ENCODE measurements at places on chromosomes 12 and 14. TPM values are rescaled to one million over a fixed set of nuclear protein-coding genes. Genes with fewer than 3 reads are reported as not detected.
A peak's percentile ranks its signal among the peaks of the same experiment; 100 is the strongest.

GRCh38 chr12:20272161-20272560 lies 96.2 kb upstream of the PDE3A start:
- H3K27me3 ChIP-seq, result no peaks in the 10 kb centered on the region
- no peak for DNase-seq
- no peaks in the 10 kb centered on the region for H3K4me1 ChIP-seq

The OTOGL gene
- 0.09 TPM for total RNA-seq

DNA sequence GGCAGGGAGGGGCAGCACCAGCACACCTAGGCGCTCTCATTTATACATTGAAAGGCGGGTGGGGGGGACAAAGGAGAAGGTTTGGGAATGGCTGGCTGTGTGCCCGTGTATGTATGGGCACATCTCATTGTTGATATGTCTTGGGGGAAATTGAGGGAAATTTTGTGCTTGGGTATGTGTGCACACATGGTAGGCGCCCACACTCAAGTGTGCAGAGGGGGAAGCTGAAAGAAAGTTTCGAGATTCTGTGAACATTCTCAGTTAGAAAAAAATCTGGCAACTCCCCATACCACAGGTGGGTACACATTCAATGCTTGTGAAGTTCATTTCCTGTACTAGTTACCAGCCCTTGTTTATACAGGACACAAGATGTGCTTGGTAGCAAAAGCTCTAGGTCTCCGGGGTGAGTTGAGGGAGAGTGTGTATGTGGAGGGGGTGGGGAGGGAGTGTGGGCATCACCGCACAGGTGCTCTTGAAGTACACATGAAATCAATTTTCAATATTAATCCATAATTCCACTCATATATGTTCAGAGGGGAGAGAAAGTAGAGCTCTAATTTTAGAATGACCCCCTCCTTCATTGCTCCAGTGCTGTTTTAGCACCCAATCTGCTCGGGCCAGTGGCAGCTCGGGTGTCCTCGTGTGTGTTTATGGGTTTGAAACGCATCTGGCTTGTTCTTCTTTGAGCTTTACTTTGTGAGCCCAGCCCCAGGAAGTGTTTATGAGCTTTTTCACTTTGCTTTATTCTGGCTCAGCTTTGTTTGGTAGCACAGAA lies 286.0 kb downstream of the ZFP36L1 start:
- no peaks in the 10 kb centered on the region for H3K36me3 ChIP-seq
- no peak for DNase-seq
- H3K4me1 ChIP-seq, result peaks cover 33% of the 10 kb centered on the region

- H3K4me3 ChIP-seq, result no peak overlapping the region
- no peak overlapping the region for H3K27ac ChIP-seq
- H3K27me3 ChIP-seq, result no peaks in the 10 kb centered on the region
- H3K4me1 ChIP-seq, result no peaks in the 10 kb centered on the region
Measured at GRCh38 chr14:58816416-58817115, 178.8 kb downstream of the DACT1 start.

The ING4 gene
- total RNA-seq, result 38.0 TPM

- no peak for DNase-seq
- H3K36me3 ChIP-seq, result no peaks in the 10 kb centered on the region
- no peak overlapping the region for H3K4me3 ChIP-seq
- H3K27ac ChIP-seq, result no peak overlapping the region
Measured at GRCh38 chr12:30548203-30548602, 147.5 kb downstream of the IPO8 start.

DNA sequence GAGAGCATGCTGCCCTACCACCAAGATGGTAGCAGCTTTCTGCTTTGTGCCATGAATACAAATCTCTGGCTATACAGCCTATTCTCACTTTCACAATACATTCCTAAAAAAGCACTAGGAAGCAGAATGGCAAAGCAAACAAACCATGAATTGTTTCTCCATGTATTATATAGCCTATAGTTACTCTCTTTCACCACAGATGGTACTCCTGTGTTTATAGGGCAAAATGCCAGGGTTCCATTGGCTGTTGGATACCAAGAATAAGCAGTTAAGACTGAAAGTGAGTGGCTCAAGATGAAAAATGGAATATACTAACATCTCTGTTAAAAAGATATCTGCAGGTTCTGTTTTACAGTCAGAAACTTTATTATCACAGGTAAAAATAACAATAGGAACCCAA lies 11.1 kb downstream of the ARF3 start:
- H3K27ac ChIP-seq, result no peak overlapping the region
- H3K27me3 ChIP-seq, result no peaks in the 10 kb centered on the region
- no peak overlapping the region for H3K4me3 ChIP-seq
- DNase-seq, result no peak

The MYF5 gene
- total RNA-seq, result not detected

GRCh38 chr14:84988357-84988756 lies 541.6 kb upstream of the FLRT2 start:
- no peak overlapping the region for H3K4me3 ChIP-seq
- no peaks in the 10 kb centered on the region for H3K36me3 ChIP-seq
- no peaks in the 10 kb centered on the region for H3K27me3 ChIP-seq
- no peak for DNase-seq
- H3K27ac ChIP-seq, result no peak overlapping the region

GRCh38 chr12:119631930-119632678 lies 35.8 kb upstream of the PRKAB1 start:
- H3K4me1 ChIP-seq, result peaks cover 4% of the 10 kb centered on the region
- no peaks in the 10 kb centered on the region for H3K36me3 ChIP-seq
- DNase-seq, result no peak
- no peak overlapping the region for H3K27ac ChIP-seq

The AJUBA gene
- 37.8 TPM for total RNA-seq

DNA sequence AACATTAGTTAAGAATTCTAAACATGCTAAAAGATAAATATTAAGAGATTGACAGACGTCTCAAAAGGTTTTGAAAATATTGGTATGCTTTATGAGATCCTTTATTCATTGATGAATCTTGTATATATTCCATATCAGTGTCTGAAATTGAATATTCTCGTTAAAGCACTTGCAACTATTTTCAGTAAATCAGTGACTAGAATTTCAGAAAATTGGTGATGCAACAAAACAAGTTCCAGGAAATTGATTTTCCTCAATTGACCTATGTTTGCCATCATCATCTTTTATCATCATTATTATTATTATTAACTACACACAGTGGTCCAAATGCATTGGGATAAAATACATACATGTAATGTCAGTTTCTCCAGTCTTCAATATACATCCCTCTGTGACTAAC lies 453.6 kb downstream of the CCER1 start:
- no peaks in the 10 kb centered on the region for H3K4me1 ChIP-seq
- no peak overlapping the region for H3K4me3 ChIP-seq
- H3K27me3 ChIP-seq, result no peaks in the 10 kb centered on the region
- no peak overlapping the region for H3K27ac ChIP-seq

GRCh38 chr12:52181746-52182145 lies 10.1 kb downstream of the KRT80 start:
- no peak for DNase-seq
- H3K4me1 ChIP-seq, result no peaks in the 10 kb centered on the region

DNA sequence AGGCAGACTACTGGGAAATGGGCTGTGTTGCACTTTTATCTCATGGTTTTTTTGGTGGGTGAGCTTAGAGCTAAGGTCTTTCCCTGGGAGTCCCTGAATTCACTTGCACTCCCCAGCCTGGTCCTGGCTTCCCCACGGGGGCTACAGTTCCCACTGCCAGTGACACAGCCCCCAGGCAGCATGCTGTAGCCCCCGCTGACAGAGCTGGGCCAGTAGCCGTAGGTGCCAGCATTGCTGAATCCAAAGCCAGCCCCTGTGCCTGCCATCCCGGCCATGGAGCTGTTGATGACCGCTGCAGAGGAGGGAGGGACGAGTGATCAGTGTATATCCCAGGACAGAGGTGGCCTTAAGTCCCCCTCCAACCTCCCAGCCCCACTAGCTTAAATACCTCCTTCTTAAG lies 6.9 kb upstream of the KRT72 start:
- H3K27me3 ChIP-seq, result peaks cover 17% of the 10 kb centered on the region
- no peak overlapping the region for H3K27ac ChIP-seq
- peak; percentile 55 for DNase-seq
- no peak overlapping the region for H3K4me3 ChIP-seq
- no peaks in the 10 kb centered on the region for H3K36me3 ChIP-seq

GRCh38 chr12:452667-453210 lies 7.0 kb upstream of the B4GALNT3 start:
- no peak overlapping the region for H3K27ac ChIP-seq
- no peaks in the 10 kb centered on the region for H3K4me1 ChIP-seq
- DNase-seq, result peak; percentile 69
- peaks cover 4% of the 10 kb centered on the region for H3K27me3 ChIP-seq

The GDF3 gene
- total RNA-seq, result 0.32 TPM

DNA sequence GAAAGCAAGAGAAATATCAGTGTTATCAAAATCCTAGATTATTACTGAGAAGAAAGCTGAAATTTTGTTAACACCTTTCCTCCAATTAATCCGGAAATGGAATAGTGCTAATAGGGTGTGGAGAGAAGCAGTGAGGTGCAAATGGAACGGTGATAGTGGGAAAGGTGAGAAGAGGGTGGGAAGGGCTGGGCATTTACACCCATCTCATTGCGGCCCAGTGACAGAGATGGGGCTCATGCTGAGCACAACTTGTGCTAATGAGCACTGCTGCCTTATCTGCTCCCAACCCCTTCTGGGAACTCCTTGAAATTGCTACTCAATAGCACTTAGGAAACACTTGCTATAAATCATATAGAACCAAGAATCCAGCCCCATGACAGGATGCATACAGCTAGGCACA lies 94.4 kb downstream of the PTPRR start:
- no peaks in the 10 kb centered on the region for H3K4me1 ChIP-seq
- H3K36me3 ChIP-seq, result no peaks in the 10 kb centered on the region
- no peak for DNase-seq
- no peak overlapping the region for H3K4me3 ChIP-seq
- no peaks in the 10 kb centered on the region for H3K27me3 ChIP-seq

The RNASE7 gene
- total RNA-seq, result not detected

The IL22 gene
- not detected for total RNA-seq

GRCh38 chr12:81758421-81759189 lies 545 bp downstream of the PPFIA2 start:
- no peak overlapping the region for H3K27ac ChIP-seq
- peaks cover 15% of the 10 kb centered on the region for H3K4me1 ChIP-seq
- H3K27me3 ChIP-seq, result peaks cover 10% of the 10 kb centered on the region
- H3K4me3 ChIP-seq, result peak overlapping the region; percentile 46

The RAPGEF3 gene
- total RNA-seq, result 69.6 TPM

GRCh38 chr12:69900720-69901131 lies 75.7 kb downstream of the MYRFL start:
- no peak overlapping the region for H3K4me3 ChIP-seq
- H3K27me3 ChIP-seq, result no peaks in the 10 kb centered on the region
- no peak overlapping the region for H3K27ac ChIP-seq
- H3K4me1 ChIP-seq, result peaks cover 6% of the 10 kb centered on the region
- DNase-seq, result no peak

- no peak overlapping the region for H3K4me3 ChIP-seq
- no peak for DNase-seq
- H3K27me3 ChIP-seq, result no peaks in the 10 kb centered on the region
- H3K4me1 ChIP-seq, result no peaks in the 10 kb centered on the region
- H3K36me3 ChIP-seq, result no peaks in the 10 kb centered on the region
Measured at GRCh38 chr14:47186486-47186885, 488.9 kb downstream of the MDGA2 start.
